Mesenchymal stem cell (in vitro differentiated cells and primary cell): ENCODE measurements at places on chromosomes 13 and 19.

DNA sequence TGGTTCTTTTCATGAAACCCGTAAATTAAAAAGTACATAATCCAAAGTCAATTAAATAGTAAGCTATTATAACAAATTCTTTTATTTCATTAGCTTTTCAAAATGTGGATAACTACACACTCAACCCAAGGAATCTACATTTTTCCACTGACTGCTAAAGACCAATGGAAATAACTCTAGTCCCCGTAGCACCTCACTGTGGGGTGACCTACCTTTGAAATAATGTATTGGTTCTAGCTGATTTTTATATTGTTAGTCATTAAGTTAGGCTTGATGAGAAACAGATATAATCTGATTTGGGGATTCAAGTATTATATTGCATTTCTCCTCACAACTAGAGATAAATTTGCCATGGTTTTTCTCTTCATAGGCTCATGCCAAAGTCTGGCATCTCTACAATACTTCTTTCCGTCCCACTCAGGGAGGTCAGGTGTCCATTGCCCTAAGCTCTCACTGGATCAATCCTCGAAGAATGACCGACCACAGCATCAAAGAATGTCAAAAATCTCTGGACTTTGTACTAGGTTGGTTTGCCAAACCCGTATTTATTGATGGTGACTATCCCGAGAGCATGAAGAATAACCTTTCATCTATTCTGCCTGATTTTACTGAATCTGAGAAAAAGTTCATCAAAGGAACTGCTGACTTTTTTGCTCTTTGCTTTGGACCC is 37.3 kb downstream of the KL start:
- DNase-seq: no peak

DNA sequence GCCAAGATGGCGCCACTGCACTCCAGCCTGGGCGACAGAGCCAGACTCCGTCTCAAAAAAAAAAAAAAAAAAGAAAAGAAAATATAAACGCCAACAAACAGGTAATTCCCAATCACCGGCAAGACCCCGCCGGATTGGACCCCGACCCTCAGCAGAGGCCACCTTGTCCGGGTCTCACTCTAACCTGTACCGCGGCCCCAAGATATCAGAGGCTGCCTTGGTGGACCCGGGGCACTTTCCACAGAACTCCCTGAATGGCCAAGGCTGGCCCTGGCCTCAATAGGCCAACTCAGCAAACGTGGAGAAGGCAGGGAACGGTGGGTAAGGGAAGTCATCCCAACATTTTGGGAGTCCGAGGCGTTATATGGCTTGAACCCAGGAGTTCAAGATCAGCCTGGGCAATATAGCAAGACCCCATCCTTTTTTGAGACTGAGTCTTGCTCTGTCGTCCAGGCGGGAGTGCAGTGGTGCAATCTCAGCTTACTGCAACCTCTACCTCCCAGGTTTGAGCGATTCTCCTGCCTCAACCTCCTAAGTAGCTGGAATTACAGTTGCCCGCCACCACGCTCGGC is 27.8 kb downstream of the MAN2B1 start:
- no peak for DNase-seq

DNA sequence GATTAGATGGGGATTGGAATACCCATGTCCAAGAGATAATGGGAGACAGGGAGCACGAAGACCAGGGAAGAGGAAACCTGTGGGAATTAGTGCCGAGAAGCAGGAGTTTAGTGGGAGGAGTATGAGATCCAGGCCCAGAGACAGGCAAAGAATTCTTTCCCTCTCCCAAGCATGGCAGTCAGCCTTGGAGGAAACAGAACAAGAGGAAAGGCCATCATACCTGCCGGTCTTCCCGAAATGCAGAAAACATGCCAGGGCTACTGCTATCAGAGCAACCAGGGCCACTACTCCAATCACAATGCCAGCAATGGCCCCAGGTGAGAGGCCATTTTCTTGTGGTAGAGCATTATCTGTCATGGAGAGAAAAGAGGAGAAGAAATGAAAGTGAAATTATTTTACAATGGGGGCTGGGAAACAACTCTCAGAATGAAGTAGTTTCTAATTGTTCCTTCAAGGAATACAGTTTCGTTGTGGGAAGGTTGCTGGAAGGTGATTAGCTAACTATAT is 16.1 kb downstream of the CEACAM1 start:
- no peak for DNase-seq

DNA sequence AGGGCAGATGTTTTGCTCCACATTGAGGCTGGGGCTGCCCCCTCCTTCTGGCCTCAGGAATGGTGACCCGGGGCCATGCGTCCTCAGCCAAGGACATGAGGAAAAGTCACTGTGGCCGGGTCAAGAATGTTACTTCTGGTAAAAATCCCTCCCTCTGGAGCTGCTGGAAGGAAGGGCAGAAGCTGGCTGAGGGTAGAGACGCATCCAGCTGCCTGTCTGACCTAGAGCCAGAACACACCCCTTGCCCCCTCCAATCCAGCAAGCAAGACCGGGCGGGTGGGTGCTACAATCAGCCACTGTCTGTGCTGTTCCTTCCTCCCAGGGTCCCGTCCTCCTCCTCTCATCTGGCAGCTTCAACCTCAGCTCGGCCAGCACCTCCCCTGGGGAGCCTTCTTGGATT is 59.0 kb downstream of the PTPRS start:
- DNase-seq: no peak

GRCh38 chr13:113432506-113433270 is 20.6 kb downstream of the ADPRHL1 start:
- DNase-seq: no peak
